GM12878 (cell line): ENCODE measurements at places on chromosomes 5 and 9.

DNA sequence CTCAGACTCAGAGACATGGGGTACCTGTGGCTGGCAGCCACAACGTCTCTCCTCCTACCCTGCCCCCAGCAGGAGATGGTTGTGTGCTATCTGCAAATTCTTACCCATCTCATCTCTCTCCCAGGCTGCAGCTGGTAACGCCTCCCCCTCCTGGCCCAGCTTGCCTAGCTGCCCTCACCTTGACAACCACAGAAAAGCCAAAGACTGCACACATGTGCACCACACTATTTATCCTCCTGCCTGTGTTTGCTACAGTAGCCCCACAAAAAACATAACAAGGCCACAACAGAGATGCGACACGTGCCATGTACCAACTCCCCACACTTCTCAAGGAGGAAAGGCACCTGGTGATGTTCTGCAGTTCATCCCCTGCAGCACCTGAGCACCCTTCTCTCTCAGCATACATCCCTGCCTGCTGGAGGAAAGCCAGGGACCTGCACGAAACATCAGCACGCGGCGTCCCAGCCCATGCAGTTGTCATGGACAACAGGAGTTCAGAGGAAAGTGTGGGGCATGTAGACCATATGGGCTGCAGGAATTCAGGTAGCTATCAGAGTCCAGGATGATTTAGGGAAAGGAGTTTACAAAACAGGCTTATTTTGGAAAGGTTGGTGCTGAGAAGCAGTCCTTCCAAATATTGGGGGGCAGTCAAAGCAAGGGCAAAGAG lies 168.7 kb downstream of the C5orf15 start:
- DNase-seq = no peak

- DNase-seq = no peak
Measured at GRCh38 chr5:107670087-107670931, 428 bp downstream of the EFNA5 start.

- DNase-seq = no peak
Measured at GRCh38 chr5:123116058-123116457, 27.0 kb downstream of the PRDM6 start.

DNA sequence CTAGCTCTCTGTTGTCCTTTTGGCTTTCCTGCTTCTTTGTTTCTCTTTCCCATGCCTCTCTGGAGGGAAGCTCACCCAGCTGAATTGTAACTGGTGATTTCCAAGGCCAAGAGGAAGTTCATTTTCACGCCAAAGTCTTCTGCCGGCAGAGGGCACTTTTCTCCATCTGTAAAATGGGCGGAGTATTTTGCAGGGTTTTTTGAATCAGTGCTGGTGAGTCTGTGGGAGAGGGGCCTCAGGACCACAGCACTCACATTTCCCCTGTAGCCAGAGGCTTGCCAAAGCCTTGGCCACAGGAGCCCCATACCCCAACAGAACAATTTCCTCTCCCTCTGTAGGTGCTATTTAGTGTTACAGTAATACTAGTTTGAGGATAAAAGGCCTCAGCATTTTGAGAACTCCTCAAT lies 42.3 kb upstream of the MATR3 start:
- DNase-seq = peak; percentile 38

- peak; percentile 48 for DNase-seq
Measured at GRCh38 chr5:87195104-87195591, 72.5 kb upstream of the RASA1 start.

GRCh38 chr5:151126199-151126645 lies 31.4 kb downstream of the ANXA6 start:
- DNase-seq = peak; percentile 66

GRCh38 chr5:138668451-138669380 lies 84.5 kb upstream of the CTNNA1 start:
- DNase-seq = no peak

DNA sequence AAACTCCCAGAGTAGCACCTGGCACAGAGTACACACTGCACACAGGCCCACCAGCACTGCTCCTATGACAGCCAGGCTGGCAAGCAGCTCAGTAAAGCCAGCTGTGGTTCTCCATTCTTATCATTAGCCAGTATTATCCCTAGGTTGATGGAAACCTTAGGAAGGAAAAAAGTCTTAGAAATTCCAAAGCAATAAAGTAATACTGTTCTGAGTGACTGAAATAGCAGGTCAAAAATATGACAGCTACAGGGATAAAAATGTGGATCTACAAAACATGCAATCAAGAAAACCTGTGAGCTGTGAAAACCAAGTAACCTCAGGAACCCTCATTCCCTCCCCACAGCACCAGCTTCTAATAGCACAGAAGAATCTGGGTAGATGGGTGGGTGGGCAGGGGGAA lies 403.5 kb downstream of the SPOCK1 start:
- DNase-seq = no peak

DNA sequence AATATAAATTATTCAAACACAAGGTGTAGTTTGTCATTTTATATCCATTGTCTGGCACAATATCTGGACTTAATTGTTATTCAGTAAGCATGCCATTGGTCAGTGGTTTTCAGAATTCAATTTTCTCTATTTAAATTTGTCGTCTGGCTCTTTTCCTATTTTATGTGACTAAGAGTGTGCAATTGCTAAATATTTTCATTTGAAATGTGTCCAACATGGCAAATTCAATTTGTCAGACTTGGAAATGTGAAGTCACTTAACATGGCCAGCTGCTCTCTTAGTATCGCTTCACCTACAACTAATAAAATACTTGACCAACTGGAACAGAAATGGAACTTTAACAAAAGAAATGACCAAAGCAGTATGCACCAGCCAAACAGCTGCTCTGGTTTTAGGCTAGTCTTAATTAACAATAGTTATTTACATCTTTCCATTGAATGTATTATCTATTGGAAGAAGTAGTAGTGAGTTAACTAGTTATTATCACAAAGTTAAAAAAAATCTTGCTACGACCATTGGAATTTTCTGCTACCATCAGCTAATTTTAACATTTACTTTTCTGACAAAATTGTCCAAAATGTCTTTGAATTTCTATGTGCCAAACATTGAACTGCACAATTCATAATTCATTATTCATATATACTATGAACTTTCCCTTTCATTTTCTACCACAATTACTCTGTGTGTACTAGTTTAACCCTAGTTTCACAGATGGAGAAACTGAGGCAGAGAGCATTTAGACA lies 720.7 kb upstream of the FAM174A start:
- DNase-seq = no peak

- DNase-seq = peak; percentile 39
Measured at GRCh38 chr5:132385326-132386105, 16.0 kb downstream of the SLC22A5 start.

DNA sequence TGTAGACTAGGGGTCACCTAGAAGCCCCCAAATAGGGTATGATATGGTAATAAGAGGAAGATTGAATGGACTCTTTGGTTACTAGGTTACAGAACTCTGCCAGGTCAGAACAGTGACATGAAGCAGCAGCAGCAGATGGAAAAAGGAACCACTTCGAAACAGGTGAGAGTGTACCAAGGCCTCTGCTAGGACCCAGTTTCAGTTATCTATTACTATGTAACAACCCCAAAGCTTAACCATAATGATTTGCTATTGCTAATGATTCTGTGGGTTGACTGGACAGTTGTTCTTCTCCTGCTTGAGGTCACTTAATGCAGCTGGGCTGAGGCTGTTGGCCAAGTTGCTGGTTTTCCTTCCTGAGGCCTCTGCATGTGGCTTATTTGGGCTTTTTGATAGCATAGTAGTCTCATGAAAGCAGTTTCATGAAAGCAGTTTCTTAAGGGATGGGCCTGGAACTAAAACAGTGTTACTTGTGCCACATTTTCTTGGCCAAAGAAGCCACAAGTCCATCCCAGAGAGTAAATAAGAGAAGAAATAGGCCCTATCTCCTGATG lies 17.6 kb downstream of the C9orf43 start:
- DNase-seq = no peak

- DNase-seq = no peak
Measured at GRCh38 chr9:8570776-8571175, 771.2 kb upstream of the DMAC1 start.

DNA sequence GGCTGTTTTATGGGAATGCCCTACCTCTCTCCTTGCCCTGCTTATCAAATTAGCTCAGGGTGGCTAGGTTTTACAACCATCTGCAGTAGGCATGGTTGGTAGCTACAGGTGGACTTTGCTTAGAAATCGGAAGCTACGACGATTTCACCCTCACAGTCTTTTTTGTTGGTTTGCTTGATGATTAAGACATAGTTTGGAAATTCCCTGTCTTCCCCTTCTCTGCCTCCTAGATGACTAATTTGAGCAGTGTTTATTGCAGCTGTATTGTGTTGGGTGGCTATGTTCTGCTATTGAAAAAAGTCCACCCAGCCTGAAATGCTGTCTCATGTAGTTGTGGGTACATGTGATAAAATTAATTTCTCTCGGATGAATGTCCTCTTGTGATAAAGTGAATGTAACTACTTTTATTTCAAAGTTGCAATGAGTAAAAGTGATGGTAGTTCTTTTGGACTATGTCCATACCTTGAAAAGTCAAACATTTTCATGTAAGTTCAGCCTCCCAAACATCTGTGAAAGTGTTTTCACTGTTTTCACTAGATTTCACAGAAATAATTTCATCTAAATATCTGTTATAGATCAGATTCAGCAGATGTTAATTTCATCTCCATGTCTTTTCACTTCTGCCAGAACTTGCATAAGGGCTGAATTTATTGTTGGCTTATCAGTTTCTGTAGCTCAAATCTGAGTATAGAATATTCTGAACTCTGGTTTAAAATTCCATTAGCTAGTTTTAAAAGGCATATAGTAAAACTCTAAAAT lies 37.3 kb upstream of the FYB1 start:
- peak; percentile 56 for DNase-seq

- no peak for DNase-seq
Measured at GRCh38 chr5:76553251-76553650, 70.0 kb downstream of the F2RL2 start.

DNA sequence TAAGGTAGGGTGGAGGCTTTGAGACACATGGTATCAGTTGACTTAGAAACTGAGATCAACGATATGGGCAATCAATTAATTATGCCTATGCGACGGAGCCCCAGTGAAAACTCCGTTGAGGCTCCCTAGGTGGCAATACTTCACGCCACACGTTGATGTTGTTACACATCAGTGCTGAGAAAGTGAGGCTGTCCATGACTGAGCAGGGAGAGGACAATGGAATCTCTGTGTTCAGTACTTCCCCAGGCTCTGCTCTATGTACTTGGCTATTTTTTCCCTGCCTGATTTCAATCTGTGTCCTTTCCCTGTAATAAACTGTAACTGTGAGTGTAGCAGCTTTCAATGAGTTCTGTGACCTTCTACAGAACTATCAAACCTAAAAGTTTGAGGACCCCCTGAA lies 211.7 kb downstream of the SNCAIP start:
- DNase-seq = no peak

- DNase-seq = peak; percentile 82
Measured at GRCh38 chr9:27377811-27378456, 81.0 kb upstream of the EQTN start.

DNA sequence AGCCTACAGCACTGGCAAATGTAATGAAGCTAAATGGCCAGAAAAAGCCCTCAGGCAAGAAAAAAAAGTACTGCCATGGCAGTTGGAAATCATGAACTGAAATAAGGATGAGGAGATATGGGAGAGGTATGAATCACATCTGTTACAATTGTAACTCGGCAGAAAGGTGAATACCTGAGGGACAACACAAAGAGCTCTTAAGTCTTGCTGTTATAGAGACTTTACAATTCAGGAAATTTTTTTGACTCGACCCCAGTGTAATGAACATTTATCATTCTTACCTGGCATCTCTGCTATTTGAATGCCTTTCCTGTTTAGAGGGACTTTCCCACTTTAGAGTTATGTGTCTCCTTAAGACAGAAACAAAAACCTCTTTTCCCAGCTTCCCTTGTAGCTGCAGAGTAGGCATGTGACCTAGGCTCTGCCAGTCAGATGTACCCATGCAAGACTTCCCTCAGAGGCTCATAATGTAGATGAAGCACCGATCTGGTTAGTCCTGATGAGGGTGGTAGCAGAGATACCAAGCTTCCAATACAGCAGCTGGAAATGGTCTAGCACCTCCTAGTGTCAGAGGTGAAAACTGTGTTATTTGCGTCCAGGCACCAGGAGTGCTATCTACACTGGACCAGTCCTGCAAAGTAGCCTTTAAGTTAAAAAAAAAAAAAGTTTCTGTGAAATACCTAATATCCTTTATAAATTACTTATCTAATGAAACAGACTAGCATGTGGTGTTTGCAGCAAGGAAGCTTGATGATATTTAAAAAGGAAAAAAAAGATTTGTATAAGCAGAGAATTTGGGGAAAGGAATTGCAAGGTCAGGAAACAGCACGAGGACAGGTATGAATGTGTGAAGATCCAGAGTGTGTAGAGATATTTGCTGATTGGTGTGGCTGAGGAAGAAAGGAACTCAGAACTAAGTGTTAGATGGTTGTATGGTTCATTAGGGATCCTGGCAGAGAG lies 146.9 kb upstream of the SLC1A3 start:
- peak; percentile 4 for DNase-seq

DNA sequence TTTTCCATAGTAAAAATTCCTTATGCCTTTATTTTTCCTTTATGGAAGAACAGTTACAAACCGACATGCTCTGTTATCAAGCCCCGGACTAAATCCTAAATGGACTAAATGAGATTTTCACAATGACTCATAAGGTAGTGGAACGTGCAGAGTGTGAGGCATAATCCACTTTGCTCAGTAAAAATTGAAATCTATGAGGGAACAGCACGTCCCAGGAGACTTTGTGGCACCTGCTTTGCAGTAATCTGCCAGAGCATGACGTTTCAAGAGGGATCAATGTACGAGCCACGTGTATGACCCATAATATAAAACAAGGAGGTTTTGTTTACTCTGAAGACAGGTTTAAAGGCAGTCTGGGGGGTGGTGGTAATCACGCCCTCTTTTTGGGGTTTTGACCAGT lies 83.8 kb upstream of the GNA14 start:
- peak; percentile 42 for DNase-seq

DNA sequence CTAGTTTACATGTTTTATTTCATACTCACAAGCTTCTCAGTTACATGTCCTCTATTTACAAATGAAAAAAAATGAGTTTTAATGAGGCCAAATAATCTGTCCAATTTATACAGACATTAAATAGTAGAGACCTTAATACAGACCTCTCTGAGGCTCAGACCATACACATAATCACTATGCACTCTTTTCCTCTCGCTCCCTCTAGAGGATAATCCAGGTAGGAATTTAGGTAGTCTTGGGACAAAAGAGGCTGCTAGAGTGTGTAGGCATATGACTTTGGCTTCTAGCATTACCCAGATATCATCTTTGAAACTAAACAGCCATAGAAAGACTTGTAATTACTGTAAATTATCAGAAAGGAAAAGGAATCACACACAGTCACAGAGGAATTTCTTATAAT lies 444.7 kb downstream of the HINT1 start:
- no peak for DNase-seq

- no peak for DNase-seq
Measured at GRCh38 chr9:694403-695154, 146.9 kb upstream of the DMRT1 start.

DNA sequence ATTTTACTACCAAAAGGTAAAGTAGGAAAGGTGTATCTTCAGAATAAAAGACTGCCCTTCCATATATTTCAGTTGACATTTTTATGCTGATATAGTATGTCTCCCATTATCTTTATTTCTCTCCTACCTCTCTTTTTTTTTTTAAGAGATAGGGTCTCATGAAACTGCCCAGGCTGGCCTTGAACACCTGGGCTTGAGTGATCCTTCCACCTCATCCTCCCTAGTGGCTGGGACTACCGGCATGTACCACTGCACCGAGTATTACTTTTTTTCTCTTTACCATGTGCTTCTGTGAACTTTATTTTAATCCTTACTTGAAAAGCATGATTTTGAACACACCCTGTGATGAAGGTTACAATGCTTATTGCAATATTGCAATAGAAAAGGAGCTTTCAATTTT lies 42.7 kb downstream of the NIPBL start:
- DNase-seq = no peak

- no peak for DNase-seq
Measured at GRCh38 chr5:35618304-35618636, 607 bp downstream of the SPEF2 start.

- no peak for DNase-seq
Measured at GRCh38 chr5:29015523-29015922, 1977.1 kb upstream of the CDH9 start.
